ENCODE measurements at places on chromosomes 12 and 14.

GRCh38 chr14:45902241-45902640, 649.2 kb upstream of the MIS18BP1 start:
- DNase-seq, result no peak

DNA sequence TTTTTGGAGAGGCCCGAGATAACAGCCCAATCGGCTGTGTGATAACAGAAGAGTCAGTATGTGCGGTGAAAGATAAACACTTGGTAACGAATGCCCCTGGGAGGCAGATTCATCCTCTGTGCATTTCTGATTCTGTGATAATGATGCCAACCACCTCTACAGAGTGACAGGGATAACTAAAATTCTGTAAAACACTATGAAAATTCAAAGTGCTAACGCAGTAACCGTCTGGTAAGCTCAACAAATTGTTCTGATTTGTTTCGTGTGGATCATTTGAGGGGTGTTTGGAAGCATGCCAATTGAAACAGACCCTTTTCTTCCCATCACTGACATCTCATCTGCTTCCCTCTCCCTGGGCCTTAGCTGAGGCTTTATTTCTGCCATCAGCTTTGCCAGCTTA, 76.3 kb downstream of the ESR2 start:
- DNase-seq, result no peak

DNA sequence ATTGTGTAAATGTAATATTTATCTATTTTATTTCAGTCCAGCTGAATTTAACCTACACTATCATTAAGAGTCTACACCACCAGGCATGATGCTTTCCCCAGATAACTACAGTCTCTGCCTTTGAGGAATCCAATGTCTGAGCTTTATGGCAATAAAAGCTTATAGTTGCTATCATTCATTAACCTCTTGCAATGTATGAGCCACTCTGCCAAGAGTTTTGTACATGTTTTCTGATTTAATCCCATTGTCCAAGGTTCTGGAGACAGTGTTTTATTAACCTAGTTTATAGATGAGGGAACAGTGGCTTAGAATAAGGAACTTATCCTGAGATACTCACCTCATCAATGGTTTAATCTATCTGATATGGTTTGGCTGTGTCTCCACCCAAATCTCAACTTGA, 17.1 kb upstream of the KITLG start:
- no peak for DNase-seq

DNA sequence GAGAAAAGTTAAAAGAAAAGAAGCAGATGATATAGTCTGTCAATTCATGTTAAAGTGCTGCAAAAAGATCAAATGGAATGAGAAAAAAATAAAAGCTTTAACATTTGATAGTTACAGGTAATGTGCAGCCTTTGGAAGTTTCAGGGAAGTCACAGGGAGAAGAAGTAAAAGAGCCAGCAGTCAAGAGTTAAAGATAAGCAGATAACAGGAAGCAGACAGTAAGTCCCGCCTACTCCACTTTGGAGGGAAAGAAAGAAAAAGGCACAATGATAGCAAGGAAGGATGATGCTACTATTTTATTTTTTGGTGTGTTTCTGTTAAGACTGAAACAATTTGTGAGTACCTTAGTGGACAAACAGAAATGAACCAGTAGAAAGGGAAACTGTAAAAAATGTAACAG, 111.1 kb upstream of the KRR1 start:
- DNase-seq, result no peak

DNA sequence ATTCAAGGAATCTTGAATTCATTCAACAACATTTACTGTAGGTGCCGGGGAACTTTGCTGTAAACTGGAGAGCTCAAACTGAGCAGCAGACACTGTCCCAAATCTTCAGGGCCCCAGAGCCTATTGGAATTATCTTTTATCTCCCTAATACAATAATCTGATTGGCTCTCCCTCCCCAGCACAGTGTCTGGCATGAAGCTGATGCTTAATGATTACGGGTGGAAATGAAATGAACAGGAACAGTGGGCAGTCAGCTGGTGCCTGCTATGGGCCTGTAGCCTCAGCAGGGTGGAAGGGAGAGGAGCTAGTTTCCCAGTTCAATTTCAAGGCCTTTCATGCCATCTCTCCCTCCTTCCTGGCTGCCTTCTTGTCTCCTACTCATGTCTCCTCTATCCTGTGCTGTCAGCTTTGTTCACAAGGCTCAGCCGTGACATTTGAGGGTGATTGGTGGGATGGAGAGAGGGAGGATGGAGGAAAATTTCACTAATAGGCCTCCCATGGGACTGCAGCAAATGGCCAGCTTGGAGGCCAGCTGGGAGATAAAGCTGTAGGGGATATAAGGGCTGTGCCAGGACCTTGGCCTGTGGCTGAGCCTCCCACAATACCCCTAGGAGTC, 4.3 kb upstream of the RAPGEF3 start:
- no peak for DNase-seq

- no peak for DNase-seq
Measured at GRCh38 chr12:124510301-124510970, 57.0 kb downstream of the NCOR2 start.
